ENCODE measurements at places on chromosomes 12 and 14.

- DNase-seq: no peak
Observed at GRCh38 chr12:45256721-45257120, 40.8 kb downstream of the ANO6 start.

DNA sequence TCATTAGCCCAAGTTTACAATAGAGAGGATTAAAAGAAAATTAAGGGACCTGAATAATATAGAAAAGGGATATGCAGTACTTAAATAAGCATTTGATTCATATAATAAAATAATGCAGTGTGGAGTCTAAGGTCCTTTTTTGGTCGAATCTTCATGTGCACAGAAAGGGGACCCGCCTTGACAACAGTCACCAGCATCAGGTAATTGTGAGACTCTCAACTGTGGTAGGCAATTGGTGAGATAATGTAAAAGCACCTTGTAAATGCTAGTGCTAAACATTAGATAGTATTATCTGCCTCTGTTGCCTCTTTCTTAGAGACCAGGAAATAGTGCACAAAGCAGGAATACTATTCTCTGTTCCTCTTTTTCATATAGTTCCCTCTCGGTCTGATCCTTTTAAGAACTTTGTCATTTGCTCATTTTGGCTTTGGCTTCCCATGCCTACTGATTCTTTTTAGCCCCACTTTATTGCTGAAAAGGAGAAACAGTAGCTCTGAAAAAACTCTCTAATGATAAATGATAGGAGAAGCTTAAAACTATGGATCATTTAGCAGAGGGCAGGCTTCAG is 17.5 kb downstream of the CHPT1 start:
- DNase-seq: no peak

DNA sequence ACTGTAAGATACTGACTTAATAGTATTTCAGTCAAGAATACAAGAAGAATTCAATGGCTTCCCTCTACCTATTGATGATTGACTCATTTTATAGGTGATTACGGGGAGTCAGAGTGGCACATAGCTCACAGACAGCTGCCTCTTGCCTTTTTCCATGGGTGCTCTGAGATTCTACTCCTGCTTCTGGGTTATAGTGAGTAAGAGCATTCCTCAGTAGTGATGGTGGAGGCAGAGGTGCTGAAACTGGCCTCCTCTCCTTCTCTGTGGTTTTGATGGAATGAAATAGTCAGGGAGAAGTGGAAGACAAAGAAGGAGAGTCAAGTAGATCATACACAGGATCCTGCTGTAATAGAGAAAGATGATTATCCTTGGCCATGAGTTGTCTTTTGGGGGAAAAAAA is 438.2 kb upstream of the FAR2 start:
- DNase-seq: no peak

GRCh38 chr12:102964872-102965271 is 7.4 kb downstream of the ASCL1 start:
- DNase-seq: no peak

GRCh38 chr12:68478516-68479260 is 132.0 kb upstream of the RAP1B start:
- no peak for DNase-seq

DNA sequence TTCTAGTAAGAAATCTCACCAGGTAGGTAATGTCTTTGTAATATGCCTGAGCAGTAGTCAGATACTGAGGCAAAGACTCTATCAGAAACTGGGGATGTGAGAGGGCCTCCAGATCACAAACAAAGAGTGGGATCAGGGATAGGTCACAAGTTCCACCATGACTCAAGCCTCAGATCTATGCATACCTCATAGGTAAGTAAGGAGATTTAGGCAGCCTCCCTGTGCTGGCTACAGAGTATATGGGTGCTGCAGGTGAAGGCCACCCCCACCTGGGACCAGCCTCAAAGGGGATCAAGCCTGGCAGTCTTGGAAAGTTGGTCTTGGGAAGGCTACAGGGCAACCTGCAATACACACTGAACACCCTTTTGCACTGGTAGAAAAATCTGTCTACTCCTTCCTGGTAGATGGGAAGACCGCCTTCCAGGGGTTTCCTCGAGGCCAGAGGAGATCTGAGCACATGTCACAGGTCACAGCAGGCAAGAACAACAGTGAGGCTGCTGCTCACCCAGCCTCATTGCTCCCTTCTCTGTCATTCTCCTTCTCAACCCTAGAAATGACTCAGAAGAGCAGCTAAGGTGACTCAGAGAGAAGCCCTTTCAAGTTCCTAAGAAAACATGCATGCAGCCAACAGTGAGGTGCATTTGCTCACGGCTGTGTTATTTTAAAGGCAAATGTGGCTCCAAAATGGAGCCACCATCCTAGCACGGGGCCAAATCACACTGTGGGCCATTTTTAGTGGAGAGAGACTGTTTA is 143.4 kb upstream of the CDKN3 start:
- no peak for DNase-seq

DNA sequence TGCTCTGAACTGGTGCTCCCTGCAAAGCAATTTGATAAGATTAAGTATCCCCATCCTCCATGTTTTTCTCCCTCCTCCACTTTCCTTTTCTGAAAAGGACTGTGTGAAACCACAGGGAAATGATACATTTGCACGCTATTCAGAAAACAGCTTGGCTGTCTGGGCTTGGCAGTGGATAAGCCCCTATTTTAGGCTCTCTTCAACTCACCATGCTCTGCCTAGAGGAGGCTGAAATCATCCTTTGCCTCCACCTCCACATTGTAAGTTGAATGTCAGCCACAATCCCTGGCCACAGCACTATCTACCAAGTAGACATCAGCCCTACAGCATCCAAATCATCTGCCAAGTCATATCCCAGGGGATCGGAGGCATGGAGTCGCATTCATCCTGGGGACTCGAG is 642.3 kb downstream of the RPS29 start:
- no peak for DNase-seq

DNA sequence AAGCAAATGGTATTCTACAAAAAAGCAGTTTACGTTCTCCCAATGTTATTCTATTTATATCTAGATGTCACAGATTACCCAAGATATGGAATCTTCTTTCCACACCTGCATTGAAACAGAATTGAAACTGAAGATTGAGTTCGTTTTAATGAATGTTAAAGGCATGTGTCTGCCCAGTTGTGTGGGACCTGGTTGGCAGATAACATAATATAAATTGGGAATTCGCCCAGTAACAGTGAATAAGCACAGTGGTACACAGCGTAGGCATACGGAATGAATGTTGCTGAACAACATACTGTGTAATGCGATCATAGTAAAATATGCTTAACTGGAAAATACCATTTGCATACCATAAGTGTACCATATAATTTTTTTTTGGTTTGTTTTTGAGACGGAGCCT is 4.3 kb downstream of the KHNYN start:
- DNase-seq: no peak

GRCh38 chr12:25591144-25591543 is 38.1 kb upstream of the LMNTD1 start:
- DNase-seq: no peak

- no peak for DNase-seq
Observed at GRCh38 chr14:94019329-94019728, 6.8 kb upstream of the OTUB2 start.

GRCh38 chr12:106918746-106919145 is 37.0 kb upstream of the TMEM263 start:
- DNase-seq: peak; percentile 73

GRCh38 chr12:18277196-18277595 is 15.9 kb downstream of the PIK3C2G start:
- DNase-seq: no peak

DNA sequence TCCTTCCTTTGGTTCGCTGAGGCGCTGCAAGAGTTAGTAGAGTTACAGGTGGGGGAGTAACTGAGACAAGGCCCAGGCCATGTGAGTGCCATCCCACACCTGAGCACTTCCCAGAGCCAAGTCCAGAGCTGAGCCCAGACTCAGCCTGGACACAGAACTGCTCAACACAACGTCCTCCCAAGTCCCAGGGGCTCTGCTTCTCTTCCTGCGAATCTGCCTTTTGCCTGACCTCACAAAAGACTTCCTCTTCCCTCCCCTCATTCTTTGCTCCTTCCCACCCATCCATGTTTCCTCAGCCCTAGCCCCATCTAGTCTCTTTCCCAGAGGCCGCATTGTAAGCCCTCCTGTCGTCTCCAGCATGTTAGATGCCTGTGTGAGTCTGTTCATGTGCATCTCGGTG is 16.6 kb upstream of the MCRS1 start:
- DNase-seq: peak; percentile 22

DNA sequence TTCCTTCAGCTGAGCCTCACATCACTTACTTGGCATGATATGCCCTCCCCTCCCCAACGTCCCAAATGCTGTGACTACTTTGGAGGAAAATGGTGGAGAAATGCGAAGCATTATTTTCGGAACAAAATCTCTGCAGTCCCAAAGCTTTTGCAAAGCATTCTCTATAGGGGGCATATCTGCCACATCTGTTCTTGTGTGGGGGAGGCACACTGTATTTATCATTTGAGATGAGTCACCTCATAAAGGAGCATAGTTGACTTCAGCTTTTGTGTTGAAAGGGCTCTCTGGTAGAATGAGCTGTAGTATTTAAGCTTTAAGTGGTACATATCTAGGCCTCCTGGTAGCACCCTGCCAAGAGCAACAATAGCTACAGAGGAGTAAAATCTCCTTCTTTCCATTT is 447.5 kb downstream of the ADAMTS20 start:
- DNase-seq: no peak

GRCh38 chr12:6548966-6549683 is 6.7 kb downstream of the IFFO1 start:
- DNase-seq: no peak

GRCh38 chr12:110583137-110584059 is at the start of gene PPTC7:
Gene PPTC7 (minus strand): TSS chr12:110583318. CDS start chr12:110583031, 287 bp downstream.
- DNase-seq: peak; percentile 99

DNA sequence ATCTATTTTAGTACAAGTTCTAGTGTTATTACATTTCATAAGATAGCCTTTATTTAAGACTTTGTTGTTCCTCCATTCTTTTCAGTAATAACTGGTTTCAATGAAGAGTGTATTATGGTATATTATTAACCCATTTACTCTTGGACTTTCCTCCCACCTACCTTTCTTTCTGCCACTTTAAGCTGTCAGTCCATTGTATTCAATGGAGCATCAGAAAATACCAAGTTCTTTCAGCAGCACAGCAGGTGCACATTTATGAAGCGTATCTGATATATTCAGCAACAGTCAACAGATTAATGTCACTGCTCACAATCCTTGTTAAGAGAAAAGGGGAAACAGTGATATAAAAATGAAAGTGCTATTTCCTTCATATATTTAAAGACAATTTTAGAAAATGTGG is 660.9 kb downstream of the C12orf50 start:
- DNase-seq: peak; percentile 27

- no peak for DNase-seq
Observed at GRCh38 chr12:72304751-72305150, 32.6 kb downstream of the TRHDE start.

- DNase-seq: no peak
Observed at GRCh38 chr12:54660320-54660962, 12.3 kb upstream of the DCD start.

DNA sequence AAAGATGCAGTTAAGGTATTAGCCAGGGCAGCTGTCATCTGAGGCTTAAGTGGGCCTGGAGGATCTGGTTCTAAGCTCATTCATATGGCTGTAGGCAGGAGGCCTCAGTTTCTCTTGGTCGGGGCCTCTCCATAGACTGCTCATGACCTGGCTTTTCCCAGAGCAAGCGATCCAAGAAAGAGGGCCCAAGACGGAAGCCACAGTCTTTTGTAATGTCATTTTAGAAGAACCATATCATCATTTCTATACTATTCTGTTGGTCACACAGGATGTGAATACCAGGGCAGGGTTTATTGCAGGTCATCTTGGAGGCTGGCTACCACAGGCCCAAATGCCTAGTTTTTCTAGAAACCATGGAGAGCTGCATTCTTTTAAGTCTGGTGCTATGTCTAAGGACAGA is 47.7 kb downstream of the GNG2 start:
- no peak for DNase-seq

- DNase-seq: no peak
Observed at GRCh38 chr14:39563361-39563760, 131.1 kb upstream of the FBXO33 start.

DNA sequence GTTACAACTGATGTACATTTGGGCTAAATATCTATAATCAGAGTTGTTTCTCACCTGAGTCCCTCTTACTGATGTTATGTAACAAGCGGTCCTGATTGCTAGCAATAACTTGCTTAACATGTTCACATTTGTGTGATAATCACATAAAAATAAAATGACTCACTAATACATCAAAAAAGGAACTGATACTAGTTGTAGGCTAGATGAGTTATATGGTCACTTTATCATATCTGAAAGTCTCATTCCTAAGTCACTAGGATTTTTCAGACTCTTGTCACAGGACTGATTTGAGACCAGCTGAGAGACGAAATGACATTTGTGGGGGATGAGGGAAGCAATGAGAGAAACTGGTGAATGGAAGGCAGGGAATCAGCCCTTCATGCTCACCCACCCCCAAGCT is 34.3 kb downstream of the NKX2-1 start:
- DNase-seq: no peak

DNA sequence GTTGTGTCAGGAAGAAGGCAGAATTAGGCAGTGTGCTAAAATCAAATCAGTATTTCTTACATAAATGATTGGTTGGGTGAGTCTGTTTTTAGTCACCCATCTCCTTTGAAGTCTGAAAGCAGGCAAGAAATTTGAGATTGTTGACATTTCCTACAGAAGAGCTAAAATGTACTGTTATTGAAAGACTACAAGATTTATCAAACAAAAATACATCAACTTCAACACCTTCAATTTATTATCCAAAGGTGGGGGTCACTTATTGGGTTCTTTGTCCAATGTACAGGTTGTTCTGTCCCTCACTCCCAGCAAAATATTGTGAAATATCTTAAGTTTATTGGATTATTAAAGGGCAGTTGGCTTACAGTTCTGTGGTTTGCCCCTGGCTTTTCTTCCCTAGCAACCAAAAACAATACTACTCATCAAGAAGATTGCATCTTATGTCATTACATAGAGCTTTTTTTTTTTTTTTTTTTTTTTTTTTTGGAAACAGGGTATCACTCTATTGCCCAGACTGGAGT is 20.6 kb upstream of the PKP2 start:
- no peak for DNase-seq

GRCh38 chr12:118472940-118473339 is 96.6 kb downstream of the SUDS3 start:
- no peak for DNase-seq

- peak; percentile 72 for DNase-seq
Observed at GRCh38 chr14:22556021-22556989, 32.7 kb downstream of the DAD1 start.

DNA sequence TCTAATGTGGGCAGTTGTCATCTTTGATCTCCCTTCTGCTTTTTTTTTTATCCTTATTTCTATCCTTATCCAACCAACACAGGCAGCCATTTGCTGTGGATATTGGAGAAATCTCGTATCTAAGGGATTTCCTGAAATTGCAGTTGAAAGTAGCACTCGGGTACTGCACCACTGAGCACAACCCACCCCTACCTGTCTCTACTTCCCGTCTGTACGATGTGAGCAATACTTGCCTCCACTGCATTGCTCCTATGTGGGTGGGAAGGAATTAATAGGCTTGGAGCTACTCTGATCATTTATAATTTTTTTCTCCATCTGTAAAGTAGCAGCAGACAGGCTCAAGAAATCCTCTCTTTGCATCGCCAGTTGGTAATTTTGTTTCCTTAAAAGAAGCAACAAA is 300.4 kb downstream of the SNAPC1 start:
- no peak for DNase-seq

All from kidney (tissue), 22 donors.